Fibroblast of skin of right quadriceps (primary cell): ENCODE measurements at places on chromosomes 4 and X.
A peak's percentile ranks its signal among the peaks of the same experiment; 100 is the strongest.

- no peak for DNase-seq
Observed at GRCh38 chr4:184978211-184978610, 40.1 kb upstream of the HELT start.

DNA sequence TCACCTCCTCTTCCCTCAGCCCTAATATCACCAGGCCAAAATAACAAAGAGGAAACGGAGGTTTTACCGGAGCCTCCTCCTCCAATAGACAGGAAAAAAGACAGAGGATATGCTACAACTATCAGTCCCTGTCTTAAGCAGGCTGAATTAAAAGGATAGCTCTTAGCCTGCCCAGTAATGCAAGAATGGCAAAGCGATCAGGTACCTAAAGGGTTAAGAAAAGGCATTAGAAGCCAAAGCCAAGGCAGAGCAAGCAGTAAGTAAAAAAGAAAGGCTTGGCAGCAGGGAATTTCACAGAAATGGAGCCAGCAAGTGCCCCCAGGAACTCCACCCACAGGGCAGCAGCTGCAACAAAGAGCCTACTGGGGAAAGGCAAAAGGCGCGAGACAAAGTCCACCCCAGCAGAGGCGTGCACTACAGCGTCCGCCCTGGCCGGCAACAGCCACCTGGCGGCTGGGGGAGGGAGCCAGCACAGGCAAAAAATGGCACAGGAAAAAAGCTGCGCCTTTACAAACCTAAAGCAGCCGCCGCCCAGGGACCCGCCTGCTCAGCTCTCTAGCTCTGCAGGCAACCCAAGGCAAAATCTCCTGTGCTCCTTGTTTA lies 220.6 kb upstream of the ZC4H2 start:
- no peak for DNase-seq

DNA sequence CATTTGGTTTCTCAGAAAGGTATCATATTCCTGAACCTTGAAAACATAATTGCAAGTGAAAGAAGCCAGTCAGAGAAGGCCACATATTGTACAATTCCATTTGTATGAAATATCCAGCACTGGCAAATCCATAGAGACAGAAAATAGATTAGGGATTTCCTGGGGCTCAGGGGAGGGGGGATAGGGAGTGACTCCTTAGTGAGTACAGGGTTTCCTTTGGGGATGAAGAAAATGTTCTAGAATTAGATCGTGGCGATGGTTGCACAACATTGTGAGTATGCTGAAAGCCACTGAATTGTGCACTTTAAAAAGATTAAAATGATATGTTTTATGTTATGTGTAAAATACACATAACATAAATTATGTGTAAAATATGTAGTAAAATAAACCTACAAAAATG lies 10.3 kb downstream of the XPNPEP2 start:
- DNase-seq = peak; percentile 31

DNA sequence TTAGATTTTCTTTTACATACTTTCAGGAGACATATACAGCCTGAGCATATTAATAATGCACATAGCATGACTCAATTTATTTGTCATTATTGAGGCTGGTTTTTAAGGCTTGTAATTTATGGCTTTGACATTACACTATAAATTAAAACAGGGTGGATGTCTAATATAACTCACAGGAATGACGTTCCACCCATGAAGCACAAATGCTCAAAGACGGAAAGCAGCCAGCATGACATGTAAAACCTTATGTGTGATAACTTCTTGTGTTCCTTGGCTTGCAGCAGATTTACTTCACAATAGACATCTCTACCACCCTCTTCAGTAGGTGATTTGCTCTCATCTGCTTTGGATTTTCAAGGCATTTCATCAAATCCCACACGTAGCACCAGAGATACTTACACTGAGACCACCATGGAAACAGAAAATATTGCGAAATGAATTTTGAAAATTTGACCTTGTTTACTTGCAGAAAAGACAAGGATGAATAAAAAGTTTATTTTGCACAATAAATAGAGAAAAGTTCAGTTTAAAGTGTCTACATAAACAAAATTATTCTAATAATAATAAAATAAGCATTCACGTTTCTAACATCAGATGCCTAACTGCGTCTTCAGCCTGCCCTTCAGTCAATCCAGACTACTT lies 64.7 kb upstream of the BTC start:
- peak; percentile 2 for DNase-seq

DNA sequence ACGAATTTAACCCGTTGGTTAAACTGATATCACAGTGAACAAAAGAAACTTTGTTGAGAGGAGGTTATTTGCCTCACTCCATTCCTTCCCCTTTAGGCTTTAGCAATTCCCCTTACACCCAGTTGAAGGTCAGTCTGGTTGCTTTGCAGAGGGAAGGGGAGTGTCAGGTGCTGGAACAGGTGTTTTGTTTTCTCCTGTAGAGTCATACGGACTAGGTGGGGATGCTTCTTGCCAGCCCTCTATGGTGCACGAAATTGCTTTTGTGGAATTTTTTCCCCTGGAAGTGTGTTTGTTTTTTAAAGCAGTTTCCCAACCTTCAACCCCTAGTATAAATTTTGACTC lies 33.1 kb downstream of the DLG3 start:
- DNase-seq = no peak

DNA sequence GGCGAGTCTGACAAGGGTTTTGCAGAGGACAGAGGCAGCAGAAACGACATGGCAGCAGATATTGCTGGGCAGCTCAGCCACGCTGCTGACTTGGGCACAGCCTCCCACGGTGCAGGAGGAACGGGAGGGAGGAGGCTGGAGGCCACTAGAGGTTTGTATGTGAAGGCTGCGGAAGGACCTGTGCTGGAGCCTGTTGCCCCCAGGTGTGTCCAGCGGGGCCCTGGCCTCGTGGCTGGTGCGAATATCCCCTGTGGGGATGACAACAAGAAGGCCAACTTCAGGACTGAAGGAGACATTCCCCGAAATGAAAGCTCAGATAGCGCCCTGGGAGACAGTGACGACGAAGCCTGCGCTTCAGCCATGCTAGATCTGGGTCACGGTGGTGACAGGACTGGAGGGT lies 100.2 kb downstream of the FNIP2 start:
- no peak for DNase-seq

DNA sequence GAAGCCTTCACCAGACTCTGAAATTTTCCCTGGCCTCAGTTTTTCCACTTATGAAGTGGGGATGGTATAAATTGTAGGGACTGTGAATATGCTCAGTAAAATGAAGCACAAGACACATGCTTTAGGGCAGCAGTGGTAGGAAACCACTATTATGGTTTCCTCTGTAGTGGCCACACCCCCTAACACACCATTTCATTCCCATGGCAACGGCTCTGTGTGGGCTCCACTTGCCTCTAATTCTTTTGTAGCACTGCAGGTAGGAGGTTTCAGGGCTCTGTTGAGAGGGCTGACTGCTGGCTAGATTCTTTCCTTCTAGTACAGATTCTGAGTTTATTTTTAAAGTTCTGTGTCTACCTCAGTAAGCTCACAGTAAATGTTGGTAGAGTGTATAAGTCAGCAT lies 3.5 kb upstream of the VMA21 start:
- no peak for DNase-seq
